ENCODE measurements at places on chromosomes 3 and 15.

GRCh38 chr15:56759450-56759845 is 26.1 kb upstream of the ZNF280D start:
- DNase-seq: no peak

DNA sequence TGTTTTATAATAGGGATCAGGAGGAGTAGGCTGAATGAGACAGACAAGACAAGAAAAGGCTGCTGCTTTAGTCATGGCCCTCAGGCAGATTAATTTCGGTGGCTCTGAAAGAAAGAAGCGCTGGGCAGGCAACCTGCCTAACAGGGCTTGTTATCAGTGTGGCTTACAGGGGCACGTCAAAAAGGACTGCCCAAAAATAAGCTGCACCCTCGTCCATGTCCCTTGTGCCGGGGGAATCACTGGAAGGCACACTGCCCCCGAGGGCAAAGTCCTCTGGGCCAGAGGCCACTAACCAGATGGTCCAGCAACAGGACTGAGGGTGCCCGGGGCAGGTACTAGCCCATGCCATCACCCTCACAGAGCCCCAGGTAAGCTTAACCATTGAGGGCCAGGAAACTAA is 188.5 kb downstream of the IGSF11 start:
- no peak for DNase-seq

- DNase-seq: no peak
These were observed 9.2 kb downstream of the PLSCR4 start for GRCh38 chr3:146241523-146242240.

- no peak for DNase-seq
These were observed 869.2 kb downstream of the IGSF11 start for GRCh38 chr3:118165413-118165812.

DNA sequence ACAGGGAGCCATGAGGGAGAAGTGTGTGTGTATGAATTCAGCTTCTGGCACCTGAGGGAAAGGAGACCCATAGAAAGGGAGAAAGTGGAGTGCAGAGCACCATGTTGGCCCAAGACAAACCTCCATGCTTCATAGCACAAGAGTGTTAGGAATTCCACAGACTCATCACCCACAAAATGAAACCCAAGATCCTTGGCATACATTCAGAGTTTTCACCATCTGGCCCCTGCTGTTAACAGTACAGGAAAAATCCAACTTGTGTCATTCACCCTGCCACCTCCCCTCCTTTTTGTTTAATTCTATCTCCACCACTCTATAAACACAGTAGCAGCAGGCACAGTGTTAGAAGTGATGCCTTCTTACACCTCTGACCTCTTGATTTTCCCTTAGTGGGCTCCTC is 60.0 kb upstream of the MNS1 start:
- no peak for DNase-seq

DNA sequence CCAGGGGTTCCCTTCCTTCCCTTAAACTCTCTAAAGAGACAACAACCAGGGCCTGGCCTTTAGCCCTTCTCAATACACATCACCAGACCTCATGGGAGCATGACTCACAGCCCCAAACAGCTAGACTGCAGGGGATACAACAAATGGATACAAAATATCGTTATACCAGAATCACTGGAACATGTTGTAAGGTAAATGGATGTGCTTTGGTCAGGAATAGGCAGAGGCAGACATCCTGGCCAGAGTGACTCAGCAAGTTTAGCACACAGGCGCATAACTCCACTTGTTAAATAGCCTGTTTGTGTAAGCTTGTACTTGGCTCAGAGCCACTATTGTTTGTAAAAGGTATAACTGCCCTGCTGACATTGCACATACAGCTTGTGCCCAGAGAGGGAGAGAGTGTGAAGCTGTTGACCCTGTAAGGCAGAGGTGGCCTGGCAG is 18.3 kb downstream of the TMED3 start:
- no peak for DNase-seq

DNA sequence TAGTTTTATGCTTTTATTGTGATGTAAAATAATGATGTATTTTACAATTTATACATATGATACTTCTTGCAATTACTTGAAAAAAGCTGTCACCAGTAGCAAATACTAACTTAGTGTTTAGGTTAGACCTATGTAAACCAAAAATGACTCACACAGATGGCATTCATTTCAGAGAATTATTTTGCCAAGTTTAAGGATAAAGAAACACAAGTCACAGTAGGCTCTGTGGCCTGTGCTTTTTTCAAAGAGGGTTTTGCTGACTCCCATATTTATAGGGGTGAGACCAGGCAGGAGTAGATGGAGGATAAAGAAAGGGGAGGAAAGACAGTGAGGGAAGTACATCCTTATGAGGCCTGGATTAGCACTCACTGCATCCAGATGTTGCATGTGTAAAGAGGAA is 356.6 kb upstream of the NPAP1 start:
- no peak for DNase-seq

- DNase-seq: no peak
These were observed 67.6 kb upstream of the HACD2 start for GRCh38 chr3:123652342-123652984.

- no peak for DNase-seq
These were observed 41.3 kb downstream of the GLDN start for GRCh38 chr15:51382787-51383186.

- no peak for DNase-seq
These were observed at the start of gene ITGA11 for GRCh38 chr15:68431792-68432401. Gene ITGA11, minus strand, starts transcription at chr15:68432163. Its CDS starts 97 bp downstream, at chr15:68432066.

DNA sequence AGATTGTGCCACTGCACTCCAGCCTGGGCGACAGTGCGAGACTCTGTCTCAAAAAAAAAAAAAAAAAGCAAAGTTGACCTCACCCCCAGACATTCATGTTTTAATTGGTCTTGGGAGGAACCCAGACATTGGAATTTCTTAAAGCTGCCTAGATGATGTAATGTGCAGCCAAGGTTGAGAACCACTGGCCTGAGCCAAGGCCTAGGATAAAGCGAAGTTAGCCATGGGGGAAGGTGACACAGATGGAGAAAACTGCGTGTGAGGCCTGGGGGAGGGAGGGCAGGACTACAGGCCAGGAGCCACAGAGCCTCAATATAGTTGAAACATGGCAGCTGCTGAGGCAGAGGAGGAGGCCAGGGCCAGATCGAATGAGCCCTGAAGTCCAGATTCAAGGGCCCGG is 21.0 kb downstream of the GLB1 start:
- no peak for DNase-seq

GRCh38 chr15:62087671-62088352 is 21.0 kb downstream of the C2CD4A start:
- no peak for DNase-seq

DNA sequence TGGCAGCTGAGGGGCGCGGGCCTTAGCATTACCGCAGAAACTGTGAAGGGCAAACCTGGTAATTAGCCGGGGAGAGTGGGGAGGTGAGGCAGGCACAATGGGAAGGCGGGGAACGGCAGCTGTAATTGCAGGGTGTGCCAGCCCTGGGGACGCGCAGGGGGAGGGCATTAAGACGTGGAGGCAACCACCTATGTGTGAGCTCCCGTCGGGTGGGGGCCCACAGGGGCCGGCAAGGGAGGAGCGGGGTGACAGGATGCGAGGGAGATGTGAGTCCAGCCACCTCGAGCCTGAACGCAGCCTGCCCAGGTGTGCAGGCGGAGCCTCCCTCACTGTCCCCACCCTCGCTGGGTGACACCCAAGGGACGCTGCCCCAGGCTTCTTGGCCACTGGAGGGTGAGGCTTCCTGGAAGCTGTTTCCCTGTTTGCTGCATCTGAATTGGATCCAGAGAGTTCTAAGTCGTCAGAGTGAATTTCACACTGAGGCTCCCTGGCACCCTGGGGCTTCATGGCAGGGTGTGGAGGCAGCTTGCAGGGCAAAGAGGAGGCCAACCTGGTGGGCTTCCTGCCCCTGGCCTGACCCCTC is 130.6 kb upstream of the MEF2A start:
- DNase-seq: no peak

- no peak for DNase-seq
These were observed 223.3 kb upstream of the TPRG1 start for GRCh38 chr3:188948281-188948996.

DNA sequence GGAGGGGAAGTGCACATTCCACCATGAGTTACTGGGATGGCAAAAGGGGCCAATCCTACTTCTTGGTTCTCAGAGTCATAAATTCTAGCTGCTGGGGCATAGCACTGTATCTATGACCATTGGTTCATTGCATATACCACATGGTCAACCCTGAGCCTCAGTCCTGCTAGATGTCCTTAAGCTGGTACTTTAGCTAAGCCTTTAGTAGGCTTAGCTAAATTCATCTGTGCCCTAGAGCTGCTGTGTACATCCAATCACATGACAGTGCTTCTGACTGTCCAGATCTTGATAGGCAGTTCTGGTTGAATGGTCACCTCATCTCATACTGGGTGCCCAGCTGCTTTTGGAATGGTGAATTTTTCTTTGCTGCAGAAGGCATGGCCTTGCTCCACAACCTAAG is 8.2 kb downstream of the NDUFB4 start:
- no peak for DNase-seq

DNA sequence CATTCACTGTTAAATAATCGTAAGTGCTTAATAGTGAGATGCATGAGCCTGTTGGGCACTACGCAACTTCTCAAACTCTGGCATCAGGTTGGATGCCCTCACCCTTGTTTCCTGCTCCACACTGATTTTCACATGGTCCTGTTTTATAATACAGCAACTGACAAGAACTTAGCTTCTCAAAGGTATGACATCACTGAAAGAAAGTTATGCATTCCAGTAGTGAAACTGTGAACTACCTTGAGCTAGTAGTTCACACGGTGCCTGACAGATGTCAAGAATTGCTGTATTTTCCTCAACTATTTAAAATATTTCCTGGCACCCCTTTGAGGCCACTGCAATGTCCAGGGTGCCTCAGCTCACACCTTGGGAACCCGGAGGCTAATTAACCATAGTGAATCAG is 327.5 kb downstream of the RORA start:
- no peak for DNase-seq

DNA sequence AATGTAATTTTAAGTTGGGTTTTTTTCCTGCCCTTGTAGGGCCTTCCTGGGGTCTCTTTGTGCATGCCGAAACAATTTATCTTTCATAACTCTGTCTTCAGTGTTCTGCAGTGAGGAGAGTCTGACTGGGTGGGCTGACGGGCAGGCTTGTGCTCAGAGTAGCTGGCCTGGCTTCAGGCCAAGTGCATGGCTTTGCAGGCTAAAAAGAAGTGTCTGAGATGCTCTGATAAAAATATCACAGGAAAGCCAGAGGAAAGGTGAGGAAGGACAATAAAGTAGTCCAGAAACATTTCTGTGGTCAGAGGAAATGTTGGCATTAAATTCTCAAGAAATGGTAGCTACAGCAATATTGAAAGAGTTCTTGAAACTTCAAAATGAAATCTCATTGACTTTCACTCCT is 25.5 kb downstream of the ST3GAL6 start:
- no peak for DNase-seq

GRCh38 chr3:56739036-56739435 is 56.0 kb upstream of the TASOR start:
- no peak for DNase-seq

DNA sequence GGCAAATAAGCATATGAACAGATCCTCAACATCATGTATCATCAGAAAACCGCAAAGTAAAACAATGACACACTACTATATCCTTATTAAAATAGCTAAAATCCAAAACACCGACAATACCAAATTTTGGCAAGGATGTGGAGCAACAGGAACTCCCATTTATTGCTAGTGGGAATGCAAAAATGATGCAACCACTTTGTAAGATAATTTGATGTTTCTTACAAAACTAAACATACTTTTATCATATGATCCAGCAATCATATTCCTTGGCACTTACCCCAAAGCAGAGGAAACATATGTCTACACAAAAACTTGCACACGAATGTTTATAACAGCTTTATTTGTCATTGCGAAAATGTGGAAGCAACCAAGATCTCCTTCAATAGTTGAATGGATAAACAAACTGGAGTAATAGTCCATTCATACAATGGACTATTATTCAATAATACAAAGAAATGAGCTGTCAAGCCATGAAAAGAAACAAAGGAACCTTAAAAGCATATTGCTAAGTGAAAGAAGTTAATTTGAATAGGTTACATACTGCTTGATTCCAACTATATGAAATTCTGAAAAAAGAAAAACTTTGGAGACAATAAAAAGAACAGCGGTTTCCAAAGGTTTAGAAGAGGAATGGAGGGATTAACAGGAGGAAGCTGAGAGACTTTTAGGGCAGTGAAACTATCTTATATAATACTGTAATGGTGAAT is 172.0 kb downstream of the VPS13C start:
- no peak for DNase-seq

Data from stimulated activated CD4-positive, alpha-beta T cell treated with anti-CD3 and anti-CD28 coated beads, Interleukin-1b, Interleukin-23, amount 100 ng/mL, for 24 hours (primary cell).